ENCODE measurements at places on chromosomes 2 and 18. TPM values are rescaled to one million over a fixed set of nuclear protein-coding genes. Genes with fewer than 3 reads are reported as not detected.
A peak's percentile ranks its signal among the peaks of the same experiment; 100 is the strongest.

ITSN2 gene
- total RNA-seq, result 25.5 TPM

AQP12A gene
- not detected for total RNA-seq

DNA sequence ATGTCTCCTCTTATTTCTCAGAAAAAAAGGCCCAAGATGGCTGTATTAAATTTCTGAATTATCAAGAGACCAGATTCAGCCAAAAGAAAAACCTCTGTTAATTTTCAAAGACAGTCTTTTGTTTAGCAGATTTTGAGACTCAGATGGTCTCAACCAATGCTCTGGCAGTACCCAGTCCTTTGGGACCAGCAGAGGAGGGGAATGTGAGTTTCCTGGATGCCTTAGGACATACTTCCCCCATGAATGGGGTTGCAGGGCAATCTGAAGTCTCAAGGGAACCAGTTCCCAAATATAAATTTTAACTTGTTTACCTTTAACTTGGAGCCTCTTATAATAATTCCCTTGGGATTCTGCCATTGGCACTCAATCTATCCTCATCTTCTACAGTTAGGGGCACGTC lies 107.8 kb upstream of the ZNF521 start:
- peaks cover 27% of the 10 kb centered on the region for H3K27me3 ChIP-seq
- no peak overlapping the region for H3K4me3 ChIP-seq
- no peaks in the 10 kb centered on the region for H3K36me3 ChIP-seq
- H3K27ac ChIP-seq, result no peak overlapping the region

- no peak for DNase-seq
- H3K27me3 ChIP-seq, result peaks cover 97% of the 10 kb centered on the region
- no peak overlapping the region for H3K4me3 ChIP-seq
- H3K36me3 ChIP-seq, result no peaks in the 10 kb centered on the region
- peaks cover 2% of the 10 kb centered on the region for H3K4me1 ChIP-seq
- H3K27ac ChIP-seq, result no peak overlapping the region
Observed at GRCh38 chr2:176162911-176163671, 6.0 kb downstream of the HOXD3 start.

- H3K4me3 ChIP-seq, result peak overlapping the region; percentile 99
- peaks cover 21% of the 10 kb centered on the region for H3K4me1 ChIP-seq
- peaks cover 5% of the 10 kb centered on the region for H3K36me3 ChIP-seq
- no peaks in the 10 kb centered on the region for H3K27me3 ChIP-seq
- no peak for DNase-seq
Observed at GRCh38 chr2:105338020-105338385, 663 bp downstream of the C2orf49 start.

- H3K36me3 ChIP-seq, result peaks cover 18% of the 10 kb centered on the region
- DNase-seq, result no peak
- peaks cover 25% of the 10 kb centered on the region for H3K4me1 ChIP-seq
Observed at GRCh38 chr2:207132019-207132418, 33.7 kb downstream of the KLF7 start.

GRCh38 chr18:75694292-75694691 lies 266.8 kb upstream of the SMIM21 start:
- DNase-seq, result no peak
- H3K27ac ChIP-seq, result no peak overlapping the region
- H3K4me1 ChIP-seq, result no peaks in the 10 kb centered on the region
- H3K27me3 ChIP-seq, result peaks cover 3% of the 10 kb centered on the region
- H3K36me3 ChIP-seq, result no peaks in the 10 kb centered on the region
- no peak overlapping the region for H3K4me3 ChIP-seq

- no peaks in the 10 kb centered on the region for H3K27me3 ChIP-seq
- DNase-seq, result no peak
- peak overlapping the region; percentile 2 for H3K27ac ChIP-seq
- H3K36me3 ChIP-seq, result no peaks in the 10 kb centered on the region
Observed at GRCh38 chr2:201833781-201834180, 27.4 kb downstream of the CDK15 start.

GRCh38 chr2:60091266-60091665 lies 462.2 kb downstream of the BCL11A start:
- no peak overlapping the region for H3K4me3 ChIP-seq
- peaks cover 45% of the 10 kb centered on the region for H3K4me1 ChIP-seq

GRCh38 chr2:150479075-150479915 lies 8.2 kb downstream of the RND3 start:
- H3K27me3 ChIP-seq, result no peaks in the 10 kb centered on the region
- peak overlapping the region; percentile 31 for H3K4me3 ChIP-seq
- peaks cover 11% of the 10 kb centered on the region for H3K36me3 ChIP-seq
- peaks cover 80% of the 10 kb centered on the region for H3K4me1 ChIP-seq
- H3K27ac ChIP-seq, result peak overlapping the region; percentile 85
- no peak for DNase-seq
